ENCODE measurements at places on chromosomes 4 and X.

GRCh38 chr4:179392787-179393186, 1950.5 kb upstream of the AGA start:
- DNase-seq: no peak

GRCh38 chr4:119835613-119835910, 207.0 kb upstream of the PDE5A start:
- no peak for DNase-seq

- DNase-seq: no peak
Measured at GRCh38 chr4:79917246-79917645, 155.8 kb downstream of the ANTXR2 start.

DNA sequence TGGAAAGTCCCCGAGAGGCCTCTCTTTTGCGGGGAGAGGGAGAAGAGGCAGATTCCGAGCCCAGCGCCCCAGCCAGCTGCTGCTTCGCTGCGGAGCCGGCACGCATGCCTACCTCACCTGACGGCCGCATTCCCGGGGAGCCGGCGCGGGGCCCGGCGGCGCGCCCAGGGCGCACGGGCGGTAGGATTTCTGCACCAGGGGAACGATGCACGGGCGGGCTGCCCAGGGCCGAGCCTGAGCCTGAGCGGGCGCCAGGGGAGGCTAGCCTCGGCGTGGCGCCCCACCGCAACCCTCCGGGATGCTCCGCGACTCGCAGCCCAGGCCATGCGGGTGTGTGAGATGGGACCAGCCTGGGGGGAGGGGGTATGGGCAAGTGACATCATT, 81.3 kb upstream of the SCML1 start:
- DNase-seq: no peak

GRCh38 chr4:38306482-38307071, 346.4 kb downstream of the PTTG2 start:
- DNase-seq: no peak

DNA sequence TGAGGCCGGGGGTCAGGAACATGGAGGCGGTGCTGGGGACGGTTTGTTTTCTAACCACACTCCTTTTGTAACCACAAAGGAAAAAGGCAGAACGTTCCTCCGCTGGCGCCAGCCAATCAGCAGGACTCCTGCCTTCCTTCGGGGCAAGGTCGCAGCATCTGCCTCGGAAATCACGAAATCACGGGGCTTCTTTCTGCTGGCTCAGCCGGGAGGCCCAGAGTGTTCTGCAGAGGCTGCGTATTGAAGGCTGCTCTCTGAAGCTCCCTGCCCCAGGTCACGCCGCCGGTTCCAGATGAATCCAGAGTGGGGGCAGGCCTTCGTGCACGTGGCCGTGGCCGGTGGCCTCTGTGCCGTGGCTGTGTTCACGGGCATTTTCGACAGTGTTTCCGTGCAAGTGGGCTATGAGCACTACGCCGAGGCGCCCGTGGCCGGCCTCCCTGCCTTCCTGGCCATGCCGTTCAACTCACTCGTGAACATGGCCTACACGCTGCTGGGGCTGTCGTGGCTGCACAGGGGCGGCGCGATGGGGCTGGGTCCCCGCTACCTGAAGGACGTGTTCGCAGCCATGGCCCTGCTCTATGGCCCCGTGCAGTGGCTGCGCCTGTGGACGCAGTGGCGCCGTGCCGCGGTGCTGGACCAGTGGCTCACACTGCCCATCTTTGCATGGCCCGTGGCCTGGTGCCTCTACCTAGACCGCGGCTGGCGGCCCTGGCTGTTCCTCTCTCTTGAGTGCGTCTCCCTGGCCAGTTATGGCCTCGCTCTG, 9.4 kb downstream of the TMEM187 start:
- DNase-seq: no peak

DNA sequence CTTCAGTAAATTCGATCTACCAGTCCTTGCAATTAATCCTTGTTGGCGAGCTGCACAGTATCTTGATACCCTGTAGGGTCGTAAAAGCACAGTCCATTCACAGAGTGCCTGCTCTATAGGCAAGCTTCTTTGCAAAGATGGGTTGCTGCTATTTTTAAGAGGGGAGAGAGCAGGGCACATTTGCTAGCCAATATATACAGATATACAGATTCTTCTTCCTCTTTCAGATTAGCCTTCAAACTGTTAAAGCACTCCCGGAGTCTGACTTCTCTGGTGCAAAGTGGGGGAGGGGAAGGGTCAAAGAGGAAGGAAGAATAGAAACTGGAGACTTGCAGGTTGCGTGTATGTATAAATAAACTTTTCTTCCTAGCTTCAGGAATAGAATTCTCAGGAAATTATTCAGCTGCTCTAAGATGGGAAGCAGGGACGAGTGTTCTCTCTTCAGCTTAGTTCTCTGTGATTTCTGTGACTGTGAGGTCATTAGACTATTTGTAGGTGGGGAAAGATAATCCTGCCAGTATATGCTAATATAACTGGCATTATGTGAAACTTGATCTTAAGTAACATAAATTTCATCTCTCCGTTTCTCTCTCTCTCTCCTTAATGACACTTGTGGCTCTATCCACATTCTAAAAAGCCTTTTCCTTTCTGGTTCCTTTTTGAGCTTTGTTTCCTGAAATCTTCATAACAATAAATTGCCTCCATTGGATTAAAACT, at the start of gene CYSLTR1:
Gene CYSLTR1, minus strand, starts transcription at position 242 of the 717 bp plus-strand sequence. CDS start 53,865 bp downstream, outside the sequence.
- no peak for DNase-seq

DNA sequence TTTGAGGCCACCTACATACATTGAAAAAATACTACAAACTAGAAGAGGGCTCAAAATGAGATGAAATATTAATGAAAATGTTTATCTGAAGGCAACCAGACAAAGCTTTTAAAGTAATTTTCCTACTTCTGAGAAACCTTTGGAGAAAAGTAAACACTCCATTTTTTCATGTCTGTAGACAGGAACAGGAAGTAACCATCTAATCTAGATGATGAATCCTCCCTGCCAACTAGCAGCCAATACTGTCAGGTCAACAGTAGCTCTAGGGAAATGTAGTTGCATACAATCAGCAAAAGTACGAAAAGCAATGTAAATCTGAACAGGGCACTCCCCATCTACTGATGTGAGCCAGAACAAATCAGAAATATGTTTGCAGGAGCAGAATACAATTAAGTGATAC, 49.0 kb downstream of the AMMECR1 start:
- DNase-seq: no peak

DNA sequence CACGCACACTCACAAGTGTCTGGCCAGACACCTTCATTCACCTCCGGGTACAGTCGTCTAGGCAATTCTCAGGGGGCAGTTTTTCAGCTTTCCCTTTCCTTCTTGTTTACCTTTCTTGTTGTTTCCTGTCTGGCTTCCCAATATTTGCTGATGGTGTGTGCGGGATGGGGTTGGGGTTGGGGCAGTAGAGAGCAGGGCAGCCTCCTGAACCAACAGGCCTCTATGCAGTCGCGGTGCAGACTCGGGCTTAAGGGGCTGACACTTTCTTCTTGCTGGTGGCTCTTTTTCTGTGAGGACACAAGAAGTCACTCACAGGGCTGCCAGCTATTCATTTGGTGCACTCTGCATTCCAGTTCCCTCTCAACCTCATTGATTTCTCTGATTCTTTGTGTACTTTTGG, 56.4 kb downstream of the NBDY start:
- DNase-seq: no peak

DNA sequence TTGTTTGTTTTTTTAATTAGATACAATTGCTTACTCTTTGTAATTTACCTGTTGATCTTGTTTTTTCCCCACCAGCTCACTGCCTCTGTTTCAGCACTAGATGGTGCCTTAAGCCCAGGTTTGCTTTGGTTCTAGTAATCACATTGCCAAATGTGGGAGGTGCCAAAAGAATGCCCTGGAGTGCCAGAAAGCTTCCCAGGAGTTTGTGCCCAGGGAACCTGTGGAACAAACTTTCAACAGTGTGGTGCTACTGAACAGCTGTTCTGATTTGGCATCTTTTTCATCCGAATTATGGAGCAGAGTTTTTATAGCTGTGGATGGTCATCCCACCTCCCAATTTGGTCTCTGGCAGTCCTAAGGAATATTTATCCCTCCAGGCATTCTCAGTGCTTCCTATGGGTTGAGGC, 1000.7 kb downstream of the STIM2 start:
- DNase-seq: peak; percentile 3

DNA sequence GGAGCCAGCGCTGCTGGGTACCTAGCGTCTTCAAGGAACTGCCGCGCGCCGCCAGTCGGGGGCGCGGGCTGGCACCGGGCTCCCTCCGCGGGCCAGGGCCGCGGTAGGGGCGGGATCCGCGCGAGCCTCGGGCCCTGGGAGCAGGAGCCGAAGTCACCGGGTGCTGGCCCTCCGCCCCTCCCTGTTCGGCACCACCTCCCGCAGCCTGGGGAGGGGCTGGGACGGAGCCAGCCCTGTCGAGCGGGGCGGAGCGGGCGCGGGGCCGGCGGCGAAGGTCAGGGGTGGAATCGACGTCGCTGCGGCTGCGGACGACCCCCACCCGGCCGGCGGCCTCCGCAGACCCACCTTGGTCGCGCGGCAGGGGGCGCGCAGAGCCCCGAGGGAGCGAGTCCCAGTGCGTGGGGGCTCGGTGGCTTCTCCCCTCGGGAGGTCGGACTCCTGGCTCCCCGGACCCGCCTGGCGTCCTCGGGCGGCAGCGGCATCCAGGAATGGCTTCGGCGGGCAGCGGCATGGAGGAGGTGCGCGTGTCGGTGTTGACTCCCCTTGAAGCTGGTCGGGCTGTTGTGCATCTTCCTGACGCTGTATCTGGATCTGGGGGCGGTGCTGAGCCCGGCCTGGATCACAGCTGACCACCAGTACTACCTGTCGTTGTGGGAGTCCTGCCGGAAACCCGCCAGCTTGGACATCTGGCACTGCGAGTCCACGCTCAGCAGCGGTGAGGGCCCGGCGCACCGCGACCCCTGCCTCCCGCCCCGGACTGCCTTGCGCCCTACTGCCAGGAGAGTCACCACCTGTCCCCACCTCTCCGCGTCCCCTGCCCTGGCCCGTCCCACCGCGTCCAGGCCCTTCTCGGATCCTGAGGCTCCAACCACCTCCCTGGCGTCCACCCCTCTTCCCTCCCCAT, 50.5 kb upstream of the FAM47C start:
- DNase-seq: peak; percentile 27

- DNase-seq: no peak
Measured at GRCh38 chrX:112687189-112687691, 7.5 kb upstream of the LHFPL1 start.
